ENCODE measurements at places on chromosomes 3 and 15. TPM values are rescaled to one million over a fixed set of nuclear protein-coding genes. Genes with fewer than 3 reads are reported as not detected.

Gene ATOSA
- 29.9 TPM for total RNA-seq

Gene THRB
- 24.7 TPM for total RNA-seq

Gene EEF1AKMT4
- 4.8 TPM for total RNA-seq

Gene TTLL3
- 47.0 TPM for total RNA-seq

Gene TMC3
- total RNA-seq = not detected

Gene CD200R1
- not detected for total RNA-seq

Gene PTX3
- 9.2 TPM for total RNA-seq

Gene SERINC4
- total RNA-seq = not detected

Gene SLC27A2
- total RNA-seq = not detected

Gene NEK10
- not detected for total RNA-seq

Gene PLA2G4F
- not detected for total RNA-seq

Gene ELL3
- 39.5 TPM for total RNA-seq

Gene LRTM1
- not detected for total RNA-seq

Gene TMCC1
- total RNA-seq = 11.5 TPM

Gene IL12A
- total RNA-seq = not detected

Data from ascending aorta (tissue), 2 donors.